ENCODE measurements at places on chromosomes 11 and 22.

- no peak for DNase-seq
Observed at GRCh38 chr22:44996120-44996519, 13.7 kb downstream of the PHF21B start.

DNA sequence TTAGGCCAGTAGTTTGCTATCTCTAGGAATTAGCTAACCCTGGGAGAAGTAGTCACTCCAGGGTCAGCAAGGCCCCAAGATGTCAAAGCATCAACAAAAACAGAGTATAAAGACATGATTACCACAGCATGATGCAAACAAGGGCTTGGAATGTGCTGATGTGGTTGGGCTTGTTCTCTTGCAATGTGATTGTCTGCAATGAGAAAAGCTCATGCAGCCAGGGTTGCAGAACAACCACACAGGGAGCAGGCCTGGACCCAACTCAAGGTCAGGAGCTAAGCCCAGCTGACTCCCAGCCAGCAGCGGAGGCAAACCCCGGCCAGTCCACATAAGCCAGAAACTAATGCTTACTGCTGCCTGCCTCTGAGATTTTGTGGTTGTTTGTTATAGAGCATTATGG, 132.4 kb upstream of the ZC3H12C start:
- peak; percentile 74 for DNase-seq

- DNase-seq, result peak; percentile 14
Observed at GRCh38 chr11:121389651-121390050, 62.5 kb upstream of the SORL1 start.

GRCh38 chr22:38173641-38173906, 8.1 kb downstream of the PLA2G6 start:
- no peak for DNase-seq

GRCh38 chr22:23282089-23282501, 101.8 kb downstream of the BCR start:
- DNase-seq, result no peak

DNA sequence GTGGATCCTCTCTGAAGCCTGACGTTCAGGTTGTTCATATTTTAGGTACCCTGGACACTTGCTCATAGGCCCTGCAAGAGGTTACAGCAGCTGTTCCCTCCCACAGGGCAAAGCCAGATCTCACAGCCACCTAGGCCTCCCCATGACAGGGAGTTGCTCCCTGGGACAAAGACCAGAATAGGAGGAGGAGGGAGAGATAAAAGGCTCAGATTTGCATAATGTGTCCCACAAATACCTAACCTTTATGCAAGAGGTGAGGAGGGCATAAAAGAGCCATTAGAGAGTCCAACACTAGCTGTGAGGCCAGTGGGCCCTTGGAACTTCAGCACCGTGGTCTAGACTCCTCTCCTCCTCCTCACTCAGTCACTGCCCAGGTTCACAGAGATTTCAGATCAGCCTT, 33.8 kb downstream of the ZNF280B start:
- DNase-seq, result no peak

- DNase-seq, result no peak
Observed at GRCh38 chr22:40430991-40431390, 60.6 kb downstream of the SGSM3 start.

DNA sequence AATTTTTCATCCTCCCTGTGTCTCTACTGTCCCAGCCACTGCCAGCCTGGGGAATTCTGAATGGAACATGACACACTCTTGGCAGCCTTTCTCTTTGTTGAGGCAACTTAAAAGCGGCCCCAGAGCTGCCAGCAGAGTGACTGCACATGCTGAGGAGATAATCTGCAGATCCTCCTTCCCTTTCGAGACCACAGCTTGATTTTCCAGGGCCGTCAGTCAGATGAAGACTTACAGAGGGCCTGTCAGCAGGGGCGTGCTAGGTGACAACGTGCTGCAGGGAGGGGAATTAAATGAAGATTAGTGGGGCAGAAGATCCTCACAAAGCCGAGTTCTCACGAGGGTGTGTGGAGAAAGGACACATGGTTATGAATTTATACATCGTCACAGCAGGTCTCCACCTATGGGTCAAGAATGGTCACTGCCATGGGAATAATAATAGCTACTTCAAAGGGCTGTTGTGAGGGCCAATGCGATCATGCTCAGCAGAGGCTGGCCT, 193.5 kb upstream of the PITPNB start:
- DNase-seq, result peak; percentile 89

- no peak for DNase-seq
Observed at GRCh38 chr11:69630017-69630416, 10.9 kb upstream of the CCND1 start.

DNA sequence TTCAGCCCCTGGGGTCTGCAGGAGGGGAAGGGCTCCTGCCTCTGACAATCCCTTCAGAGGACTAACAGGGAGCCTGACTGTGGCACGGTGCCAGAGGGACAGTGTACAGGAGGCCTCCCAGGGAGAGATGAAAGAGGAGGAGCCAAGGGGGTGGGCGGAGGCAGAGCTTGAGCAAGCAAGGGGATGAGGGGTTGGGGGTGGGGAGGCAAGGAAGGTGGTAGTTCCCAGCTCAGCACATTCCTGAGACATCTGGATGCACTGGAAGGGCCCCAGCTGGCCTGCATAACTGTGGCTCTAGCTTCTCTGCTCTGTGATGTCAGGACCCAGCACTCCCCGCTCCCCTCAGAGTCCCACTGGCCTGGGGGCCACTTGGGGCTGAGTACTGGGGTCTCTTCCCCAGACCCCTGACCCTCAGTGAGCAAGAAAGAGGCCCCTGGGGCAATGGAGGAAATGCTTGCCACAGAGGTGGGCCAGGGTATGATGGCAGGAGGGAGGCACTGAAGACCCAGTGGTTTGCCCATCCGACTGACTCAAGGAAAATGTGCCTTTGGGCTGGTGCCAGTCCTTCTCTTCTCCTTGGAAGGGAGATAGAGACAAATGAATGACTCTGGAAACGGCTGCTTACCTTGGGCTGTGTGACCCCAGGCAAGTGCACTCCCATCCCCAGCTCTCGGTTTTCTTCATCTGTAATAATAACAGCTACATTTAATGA, 13.3 kb downstream of the CREB3L1 start:
- peak; percentile 98 for DNase-seq

- DNase-seq, result peak; percentile 40
Observed at GRCh38 chr11:73645972-73646631, at the start of gene PLEKHB1. PLEKHB1 (plus strand) TSS chr11:73646581; CDS start chr11:73646609, 28 bp downstream.

DNA sequence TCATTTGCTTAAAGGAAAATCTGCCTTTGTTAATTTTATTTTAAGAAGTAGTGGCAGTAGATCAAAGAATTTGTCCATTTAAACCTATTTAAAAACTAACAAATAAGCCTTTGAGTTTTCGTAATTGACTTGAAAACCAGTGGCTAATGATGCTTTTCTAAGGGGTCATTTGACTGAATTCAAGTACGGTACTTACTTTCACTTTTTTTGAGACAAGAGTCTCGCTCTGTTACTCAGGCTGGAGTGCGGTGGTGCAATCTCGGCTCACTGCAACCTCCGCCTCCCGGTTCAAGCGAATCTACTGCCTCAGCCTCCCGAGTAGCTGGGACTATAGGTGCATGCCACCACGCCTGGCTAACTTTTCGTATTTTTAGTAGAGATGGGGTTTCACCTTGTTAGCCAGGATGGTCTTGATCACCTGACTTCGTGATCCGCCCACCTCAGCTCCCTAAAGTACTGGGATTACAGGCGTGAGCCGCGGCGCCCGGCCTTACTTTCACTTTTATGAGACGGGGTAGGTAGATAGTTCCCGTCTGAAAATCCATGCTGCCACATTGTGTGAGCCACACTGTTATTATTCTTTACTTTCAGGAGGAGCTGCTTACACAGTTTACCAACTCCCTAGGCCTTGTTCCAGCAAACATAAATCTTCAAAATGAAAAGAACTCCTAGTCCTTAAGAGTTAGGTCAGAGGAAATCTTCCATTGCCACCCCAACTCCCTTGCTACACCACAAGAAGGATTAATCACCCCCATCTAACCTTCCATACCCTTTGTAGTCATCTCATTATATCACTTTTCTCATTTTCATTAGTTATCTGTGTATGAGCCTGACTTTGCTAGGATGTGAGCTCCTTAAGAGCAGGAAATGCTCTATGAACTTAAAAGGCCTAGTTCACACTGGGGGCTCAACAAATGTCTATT, 926.6 kb upstream of the CCDC90B start:
- no peak for DNase-seq

DNA sequence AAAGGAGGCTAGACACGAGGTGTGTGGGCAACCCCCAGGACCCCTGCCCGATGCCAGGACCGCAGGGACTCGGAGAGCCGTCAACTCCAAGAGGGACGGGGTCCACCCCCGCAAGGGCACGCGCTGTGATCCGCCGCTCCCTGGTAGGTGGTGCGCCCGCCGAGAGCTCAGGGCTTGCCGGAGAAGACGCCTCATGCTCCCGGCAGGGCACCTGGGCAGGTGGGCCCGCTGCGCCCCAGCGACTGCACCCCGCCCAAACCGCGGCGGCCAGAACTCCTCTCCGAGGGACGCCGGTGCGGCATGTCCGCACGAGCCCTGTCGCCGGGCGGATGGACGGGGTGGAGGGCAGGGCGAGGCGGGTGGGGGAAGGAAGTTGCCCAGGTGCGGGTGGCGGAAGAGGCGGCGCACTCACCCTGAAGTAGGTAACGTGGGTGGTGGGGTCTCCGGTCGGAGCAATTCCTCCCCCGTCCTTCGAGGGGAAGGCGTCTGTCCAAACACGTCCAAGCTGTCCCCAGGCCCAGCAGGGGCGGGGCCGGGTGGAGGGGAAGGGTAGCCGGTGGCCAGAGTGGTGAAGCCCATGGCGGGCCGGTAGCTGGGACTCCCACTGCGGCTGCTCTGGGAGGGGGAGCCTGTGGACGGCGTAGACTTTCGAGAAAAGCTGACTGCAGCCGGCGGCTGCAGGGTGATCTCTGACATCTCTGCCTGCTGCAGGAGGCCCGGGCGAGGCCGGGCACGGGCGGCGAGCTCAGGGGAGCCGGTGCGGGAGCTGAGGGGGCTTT, 37.2 kb downstream of the IGSF9B start:
- no peak for DNase-seq

DNA sequence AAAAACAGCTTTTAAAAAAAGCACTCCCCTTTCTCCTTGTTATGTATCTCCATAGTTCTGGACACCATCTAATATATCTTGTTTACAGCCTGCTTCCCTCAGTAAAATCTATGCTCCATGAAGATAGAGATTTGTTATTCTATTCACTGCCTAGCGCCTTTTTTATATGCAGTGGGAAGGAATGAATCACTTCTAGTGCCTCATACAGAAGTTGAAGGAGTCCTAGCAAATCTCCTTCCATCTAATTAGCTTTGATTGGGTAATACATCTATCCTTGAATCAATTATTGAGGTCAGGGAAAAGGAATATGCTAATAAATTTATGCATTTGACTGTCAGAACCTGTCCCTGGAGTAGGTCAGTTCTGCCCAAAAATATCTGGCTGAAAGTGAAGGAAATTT, 25.8 kb downstream of the SPA17 start:
- no peak for DNase-seq

- DNase-seq, result no peak
Observed at GRCh38 chr11:84905411-84905810, 721.7 kb downstream of the DLG2 start.

- DNase-seq, result peak; percentile 80
Observed at GRCh38 chr11:108562746-108563581, 30.6 kb downstream of the EXPH5 start.

- DNase-seq, result no peak
Observed at GRCh38 chr11:83072350-83073242, 899 bp upstream of the RAB30 start.

DNA sequence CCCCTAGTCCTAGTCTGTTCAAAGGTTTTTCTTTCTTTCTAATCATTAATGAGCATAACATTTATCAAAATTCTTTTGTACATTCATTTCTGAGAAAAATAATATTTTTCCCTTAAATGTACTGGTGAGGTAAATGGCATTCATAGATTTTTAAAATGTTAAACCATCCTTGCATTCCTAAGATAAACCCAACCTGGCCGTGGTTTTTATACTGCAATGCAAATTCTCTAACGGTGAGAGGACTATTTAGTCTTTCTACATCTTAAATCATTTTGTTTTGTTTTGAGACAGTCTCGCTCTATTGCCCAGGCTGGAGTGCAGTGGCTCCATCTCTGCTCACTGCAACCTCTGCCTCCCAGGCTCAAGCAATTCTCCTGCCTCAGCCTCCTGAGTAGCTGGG, 40.6 kb downstream of the TRMU start:
- no peak for DNase-seq

DNA sequence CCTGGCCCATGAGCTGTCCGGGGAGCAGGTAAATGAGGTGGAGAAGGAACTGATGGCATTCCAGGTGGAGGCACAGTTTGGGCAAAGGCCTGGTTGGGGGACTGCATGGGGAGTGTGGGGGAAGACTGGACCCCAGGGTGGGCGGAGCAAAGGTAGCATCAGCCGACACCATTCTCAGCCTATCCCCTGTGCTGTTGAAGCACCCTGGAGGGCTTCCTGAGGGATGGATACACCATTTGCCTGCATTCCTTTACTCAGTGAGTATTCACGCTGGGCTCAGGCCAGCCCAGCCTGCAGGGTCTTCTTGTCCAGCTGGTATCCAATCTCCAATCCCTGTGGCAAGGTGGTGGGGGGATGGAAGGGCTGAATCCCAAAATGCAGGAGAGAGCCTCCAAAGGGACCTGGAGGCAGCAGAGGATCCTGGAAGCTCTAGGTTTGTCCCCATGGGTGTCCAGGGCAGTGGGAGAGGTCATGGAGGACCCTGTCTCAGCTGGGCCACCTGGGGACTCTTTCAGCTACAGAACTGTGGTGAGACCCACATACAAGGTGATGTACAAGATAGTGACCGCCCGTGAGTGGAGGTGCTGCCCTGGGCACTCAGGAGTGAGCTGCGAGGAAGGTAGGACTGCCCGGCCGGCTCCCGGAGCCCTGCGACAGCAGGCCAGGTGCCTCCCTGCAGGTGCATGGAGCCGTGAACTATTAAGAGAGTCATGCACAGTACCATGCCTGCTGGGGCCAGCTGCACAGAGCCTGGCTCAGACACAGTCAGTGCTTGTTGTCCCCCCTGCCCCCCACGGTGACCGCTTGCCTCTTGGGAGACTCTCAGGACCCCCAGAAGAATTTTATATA, 9.5 kb downstream of the EMID1 start:
- no peak for DNase-seq

DNA sequence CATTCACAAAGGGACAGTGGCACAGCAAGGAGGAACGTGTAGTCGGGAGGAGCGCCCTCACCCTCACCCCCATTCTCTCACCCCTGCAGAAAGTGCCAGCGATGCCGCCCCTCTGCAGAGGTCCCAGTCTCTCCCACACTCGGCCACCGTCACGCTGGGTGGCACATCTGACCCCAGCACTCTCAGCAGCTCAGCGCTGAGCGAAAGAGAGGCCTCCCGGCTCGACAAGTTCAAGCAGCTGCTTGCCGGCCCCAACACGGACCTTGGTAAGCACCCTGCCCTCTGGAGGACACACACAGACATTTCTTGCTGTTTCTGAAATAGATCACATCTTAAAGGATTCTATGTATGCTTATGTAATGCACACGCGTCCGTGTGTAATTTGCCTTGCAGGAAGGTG, 34.9 kb downstream of the TBC1D22A start:
- DNase-seq, result peak; percentile 50
